NCI-H69 (cell line): ENCODE measurements at places on chromosomes 7 and 10.

DNA sequence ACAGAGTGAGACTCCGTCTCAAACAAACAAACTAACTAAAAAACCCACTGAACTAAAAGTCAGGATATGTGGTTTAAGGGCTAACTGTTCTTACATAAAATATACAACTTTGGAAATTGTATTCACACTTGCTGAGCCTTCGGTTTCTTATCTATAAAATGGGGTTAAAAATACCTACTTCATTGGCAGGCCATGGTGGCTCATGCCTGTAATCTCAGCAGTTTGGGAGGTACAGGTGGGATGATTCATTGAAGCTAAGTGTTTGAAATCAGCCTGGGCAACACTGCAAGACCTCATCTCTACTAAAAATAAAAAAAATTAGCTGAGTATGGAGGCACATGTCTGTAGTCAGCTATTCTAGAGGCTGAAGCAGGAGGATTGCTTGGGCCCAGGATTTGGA is 115.4 kb upstream of the KLF6 start:
- no peak for DNase-seq

GRCh38 chr10:79463578-79464496 is 18.4 kb upstream of the ZCCHC24 start:
- DNase-seq = no peak

- peak; percentile 23 for DNase-seq
These were observed 33.4 kb downstream of the OGDH start for GRCh38 chr7:44639671-44640321.

GRCh38 chr10:99170116-99170675 is 65.5 kb downstream of the HPSE2 start:
- DNase-seq = peak; percentile 5

GRCh38 chr7:107993891-107994291 is 9.1 kb downstream of the LAMB1 start:
- peak; percentile 97 for DNase-seq

DNA sequence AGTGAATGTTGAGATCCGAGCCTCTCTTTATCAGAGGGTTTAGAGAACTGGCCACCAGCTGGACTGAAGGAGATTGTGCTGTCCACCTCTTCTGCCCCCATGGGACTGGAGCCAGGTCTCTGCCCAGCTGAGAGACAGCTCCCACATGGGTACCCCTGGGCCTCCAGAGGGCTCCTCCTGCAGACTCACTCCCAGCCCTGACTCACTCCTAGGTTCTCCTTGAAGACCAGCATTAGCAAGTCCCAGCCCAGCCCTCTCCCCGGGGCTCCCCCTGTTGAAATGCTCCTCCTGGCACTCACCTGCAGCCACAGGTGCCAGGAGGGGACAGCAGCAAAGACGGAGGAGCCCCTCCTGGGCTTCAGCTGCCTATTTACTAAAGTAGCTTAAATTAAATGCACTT is 126.9 kb downstream of the CXCL12 start:
- no peak for DNase-seq

DNA sequence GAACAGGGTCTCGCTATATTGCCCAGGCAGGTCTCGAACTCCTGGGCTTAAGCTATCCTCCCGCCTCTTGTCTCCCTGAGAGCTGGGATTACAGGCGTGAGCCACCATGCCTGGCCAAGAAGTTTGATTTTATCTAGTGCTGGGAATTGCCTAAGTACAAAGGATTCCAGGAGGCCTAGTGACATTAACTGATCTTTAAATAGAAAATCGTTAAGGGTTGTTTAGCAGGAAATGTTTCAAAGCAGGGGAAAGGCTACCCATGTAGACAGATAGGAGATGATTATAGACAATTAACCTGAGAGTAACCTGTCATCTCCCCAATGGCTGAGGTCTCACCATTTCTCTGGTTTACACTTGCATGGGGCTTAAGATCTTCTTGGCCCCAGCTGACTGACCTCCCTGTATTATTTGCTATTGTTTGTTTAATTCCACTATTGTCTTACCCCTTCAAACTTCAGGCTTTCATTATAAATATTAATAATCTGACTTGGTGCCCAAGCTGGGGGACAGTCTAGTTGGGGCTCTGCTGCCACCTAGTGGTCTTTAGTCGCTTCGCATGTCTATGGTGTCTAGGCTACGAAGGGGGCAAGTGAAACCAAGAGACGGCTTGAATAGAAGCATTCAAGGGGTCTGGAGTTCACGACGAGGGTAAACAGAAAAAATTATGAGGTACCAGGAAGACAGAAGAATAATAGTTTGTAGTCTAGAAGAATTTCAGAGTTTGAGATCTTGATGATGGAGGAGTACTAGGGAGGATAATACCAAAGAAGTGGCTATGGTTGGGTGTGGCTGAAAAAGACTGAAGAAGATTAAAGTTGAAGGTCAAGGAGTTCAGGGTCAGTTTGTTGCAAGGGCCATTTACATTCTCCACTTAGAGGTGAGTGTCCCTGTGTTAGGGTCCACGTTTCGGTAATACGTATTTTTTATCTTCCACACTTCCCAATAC is 40.4 kb upstream of the BPGM start:
- DNase-seq = peak; percentile 58

DNA sequence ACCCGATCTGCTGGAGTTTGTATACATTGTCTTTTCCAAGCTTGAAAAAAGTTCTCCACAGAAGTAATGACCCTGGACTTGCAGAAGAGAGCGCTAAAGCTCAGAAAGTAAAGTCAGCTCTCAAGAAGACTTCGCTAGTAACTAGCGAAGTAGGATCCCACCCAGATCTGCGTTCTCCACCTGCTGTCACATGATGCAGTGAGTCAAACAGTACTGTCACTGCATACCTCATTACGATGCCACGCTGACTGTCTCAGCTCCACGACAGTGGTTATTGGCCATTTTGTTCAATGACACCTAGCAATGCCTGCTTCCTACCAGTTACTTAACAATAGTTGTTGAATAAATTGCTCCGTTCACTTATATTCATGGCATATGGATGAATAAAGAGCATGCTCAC is 29.7 kb upstream of the SEC61G start:
- peak; percentile 50 for DNase-seq

- DNase-seq = no peak
These were observed 1221.8 kb downstream of the TYW1 start for GRCh38 chr7:68218461-68218860.

GRCh38 chr7:28487487-28487886 is 75.2 kb downstream of the CREB5 start:
- no peak for DNase-seq
